ENCODE measurements at places on chromosomes 6 and 20.
A peak's percentile ranks its signal among the peaks of the same experiment; 100 is the strongest.

- H3K36me3 ChIP-seq: no peaks in the 10 kb centered on the region
- no peak within 1 kb of the TSS for H3K27ac ChIP-seq
- peaks cover 13% of the 10 kb centered on the region for H3K4me1 ChIP-seq
- DNase-seq: peak; percentile 74
- peaks cover 22% of the 10 kb centered on the region for H3K27me3 ChIP-seq
Observed at GRCh38 chr20:62804627-62805154, at the start of gene OGFR. TSS of gene OGFR (plus strand) at chr20:62804835. CDS start at chr20:62804860, 25 bp downstream.

GRCh38 chr20:38050686-38051085 is 17.1 kb downstream of the RPRD1B start:
- H3K27ac ChIP-seq: no peak overlapping the region
- DNase-seq: no peak
- peaks cover 15% of the 10 kb centered on the region for H3K4me1 ChIP-seq
- no peaks in the 10 kb centered on the region for H3K36me3 ChIP-seq
- H3K4me3 ChIP-seq: no peak overlapping the region

- peaks cover 45% of the 10 kb centered on the region for H3K4me1 ChIP-seq
- no peaks in the 10 kb centered on the region for H3K27me3 ChIP-seq
- no peak for DNase-seq
- H3K27ac ChIP-seq: no peak overlapping the region
- H3K36me3 ChIP-seq: no peaks in the 10 kb centered on the region
- H3K4me3 ChIP-seq: peak overlapping the region; percentile 93
Observed at GRCh38 chr6:156780962-156781853, 4.0 kb downstream of the ARID1B start.

GRCh38 chr20:1336699-1337367 is 7.9 kb upstream of the SDCBP2 start:
- H3K4me1 ChIP-seq: no peaks in the 10 kb centered on the region
- H3K4me3 ChIP-seq: no peak overlapping the region
- no peaks in the 10 kb centered on the region for H3K36me3 ChIP-seq
- DNase-seq: no peak

DNA sequence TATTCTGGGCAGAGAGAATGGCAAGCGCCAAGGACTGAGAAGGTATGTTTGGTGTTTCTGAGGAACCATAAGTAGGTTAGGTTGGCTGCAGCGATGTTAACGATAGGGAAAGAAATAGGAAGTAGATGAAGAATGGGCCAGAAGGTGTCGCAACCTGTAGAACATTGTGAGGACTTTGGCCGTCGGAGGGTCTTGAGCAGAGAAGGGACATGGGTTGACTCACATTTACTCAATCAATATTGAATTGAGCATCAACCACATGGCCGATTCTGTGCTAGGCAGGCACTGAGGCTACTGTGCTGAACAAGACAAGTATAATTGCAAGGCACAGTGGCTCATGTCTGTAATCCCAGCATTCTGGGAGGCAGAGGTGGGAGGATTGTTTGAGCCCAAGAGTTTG is 26.8 kb upstream of the RPN2 start:
- no peak overlapping the region for H3K4me3 ChIP-seq
- no peak overlapping the region for H3K27ac ChIP-seq
- no peaks in the 10 kb centered on the region for H3K4me1 ChIP-seq

- peak; percentile 55 for DNase-seq
- peaks cover 24% of the 10 kb centered on the region for H3K4me1 ChIP-seq
- H3K27ac ChIP-seq: no peak overlapping the region
- peaks cover 15% of the 10 kb centered on the region for H3K27me3 ChIP-seq
- H3K4me3 ChIP-seq: peak overlapping the region; percentile 85
Observed at GRCh38 chr20:58650181-58650775, 805 bp upstream of the STX16 start.

- H3K4me3 ChIP-seq: no peak overlapping the region
- H3K27me3 ChIP-seq: no peaks in the 10 kb centered on the region
- H3K27ac ChIP-seq: no peak overlapping the region
- H3K4me1 ChIP-seq: peaks cover 9% of the 10 kb centered on the region
- DNase-seq: no peak
Observed at GRCh38 chr6:3385660-3386151, 71.1 kb downstream of the SLC22A23 start.

DNA sequence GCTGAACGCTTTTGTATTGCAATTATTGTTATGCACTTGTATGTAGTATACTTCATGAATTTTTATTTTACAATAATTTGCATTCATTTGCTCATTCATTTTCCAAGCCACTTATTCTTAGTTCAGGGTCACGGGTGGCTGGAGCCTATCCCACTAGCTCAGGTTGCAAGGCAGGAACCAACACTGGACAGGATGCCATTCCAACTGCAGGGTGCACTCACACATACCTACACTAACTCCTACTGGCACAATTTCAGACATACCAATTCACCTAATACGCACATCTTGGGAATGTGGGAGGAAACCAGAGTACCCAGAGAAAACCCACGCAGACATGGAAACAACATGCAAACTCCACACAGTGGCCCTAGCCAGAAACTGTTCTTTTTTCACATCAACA is 61.8 kb downstream of the LMBRD1 start:
- H3K27ac ChIP-seq: no peak overlapping the region
- no peaks in the 10 kb centered on the region for H3K36me3 ChIP-seq
- no peak for DNase-seq

DNA sequence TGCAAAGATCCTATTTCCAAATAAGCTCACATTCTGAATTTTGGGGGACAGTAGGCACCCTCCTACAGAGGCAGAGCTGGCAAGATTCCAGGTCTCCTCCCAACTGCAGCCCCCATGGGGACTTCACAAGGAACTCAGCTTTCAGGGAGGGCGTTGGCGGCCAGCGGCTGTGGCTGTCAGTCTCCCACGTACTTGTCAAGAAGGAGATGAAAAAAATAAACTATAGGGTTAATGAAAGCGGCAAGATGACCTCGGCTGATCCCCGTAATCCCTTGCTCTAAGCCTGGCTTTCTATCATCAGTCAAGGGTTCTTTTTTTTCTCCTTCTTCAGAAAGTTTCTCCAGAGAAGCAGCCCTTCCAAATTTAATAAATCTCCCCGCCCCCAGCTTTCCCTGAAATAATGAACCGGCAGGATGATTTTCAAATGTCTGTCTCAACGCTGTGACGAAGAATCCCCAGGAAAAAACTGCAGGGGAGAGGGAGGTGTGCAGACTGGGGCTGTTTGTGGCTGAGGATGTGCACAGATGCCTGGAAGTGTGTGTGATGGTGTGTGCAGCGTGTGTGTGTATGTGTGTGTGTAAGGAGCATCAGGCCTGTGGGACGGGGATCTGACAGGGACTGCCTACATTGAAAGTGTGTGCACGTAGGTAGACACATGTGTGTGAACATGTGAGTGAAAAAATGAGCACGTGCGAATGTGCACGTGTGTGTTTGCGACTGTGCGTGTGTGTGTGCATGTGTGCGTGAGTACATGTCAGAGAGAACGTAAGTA is 78.7 kb downstream of the SLC2A10 start:
- peaks cover 2% of the 10 kb centered on the region for H3K4me1 ChIP-seq
- peak; percentile 26 for DNase-seq
- H3K4me3 ChIP-seq: no peak overlapping the region
- no peaks in the 10 kb centered on the region for H3K27me3 ChIP-seq

- H3K27ac ChIP-seq: no peak overlapping the region
- peak overlapping the region; percentile 82 for H3K4me3 ChIP-seq
- DNase-seq: peak; percentile 42
- no peaks in the 10 kb centered on the region for H3K27me3 ChIP-seq
- peaks cover 3% of the 10 kb centered on the region for H3K36me3 ChIP-seq
- H3K4me1 ChIP-seq: peaks cover 23% of the 10 kb centered on the region
Observed at GRCh38 chr6:167824591-167825331, 1.9 kb upstream of the AFDN start.

DNA sequence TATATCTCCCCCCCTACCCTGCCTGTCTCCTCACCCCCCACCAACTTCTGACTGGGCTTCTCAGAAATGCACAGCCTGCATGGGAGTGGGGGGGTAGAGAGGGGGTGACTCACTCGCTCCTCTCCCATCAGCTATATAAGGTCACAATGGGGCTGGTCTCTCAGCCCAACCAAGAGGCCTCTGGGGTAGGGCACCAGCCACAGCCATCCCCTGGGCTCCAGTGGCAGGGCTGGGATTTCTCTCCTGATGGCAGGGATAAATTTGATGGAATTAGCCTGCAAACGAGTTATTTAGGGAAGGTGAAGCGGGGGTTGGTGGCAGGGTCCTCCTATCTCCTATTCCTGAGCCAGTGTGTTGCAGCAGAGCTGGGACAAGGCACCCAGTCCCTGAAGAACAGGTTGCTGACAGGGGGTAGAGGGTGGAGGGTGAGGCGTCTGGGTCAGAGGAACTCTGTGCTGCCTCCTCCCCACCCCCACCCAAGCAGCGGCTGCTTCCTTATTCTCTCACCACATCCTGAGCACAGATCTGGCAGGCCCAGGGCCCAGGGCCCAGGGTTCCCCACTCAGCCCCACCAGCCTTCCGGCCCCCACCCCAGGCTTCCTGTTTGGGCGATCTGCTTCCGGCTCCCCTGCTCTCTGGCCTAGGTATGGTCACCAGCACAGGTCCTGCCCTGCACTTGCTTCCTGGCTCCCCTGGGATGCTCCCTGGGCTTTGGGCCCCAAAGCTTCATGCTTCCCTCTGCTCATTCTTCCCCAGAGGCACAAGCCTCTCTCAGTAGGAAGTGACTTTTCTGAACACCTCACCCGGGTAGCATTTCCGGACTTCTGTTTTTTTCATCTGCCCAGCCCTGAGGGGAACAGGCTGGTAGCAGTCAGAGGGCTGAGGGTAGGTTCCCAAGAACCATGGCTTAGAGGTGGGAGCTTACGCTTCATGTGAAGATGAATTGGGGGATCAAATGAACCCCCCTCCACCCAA is 4.0 kb downstream of the PPP1R18 start:
- peak overlapping the region; percentile 78 for H3K27ac ChIP-seq
- no peaks in the 10 kb centered on the region for H3K27me3 ChIP-seq
- peak overlapping the region; percentile 41 for H3K4me3 ChIP-seq
- peaks cover 60% of the 10 kb centered on the region for H3K4me1 ChIP-seq
- DNase-seq: peak; percentile 44

DNA sequence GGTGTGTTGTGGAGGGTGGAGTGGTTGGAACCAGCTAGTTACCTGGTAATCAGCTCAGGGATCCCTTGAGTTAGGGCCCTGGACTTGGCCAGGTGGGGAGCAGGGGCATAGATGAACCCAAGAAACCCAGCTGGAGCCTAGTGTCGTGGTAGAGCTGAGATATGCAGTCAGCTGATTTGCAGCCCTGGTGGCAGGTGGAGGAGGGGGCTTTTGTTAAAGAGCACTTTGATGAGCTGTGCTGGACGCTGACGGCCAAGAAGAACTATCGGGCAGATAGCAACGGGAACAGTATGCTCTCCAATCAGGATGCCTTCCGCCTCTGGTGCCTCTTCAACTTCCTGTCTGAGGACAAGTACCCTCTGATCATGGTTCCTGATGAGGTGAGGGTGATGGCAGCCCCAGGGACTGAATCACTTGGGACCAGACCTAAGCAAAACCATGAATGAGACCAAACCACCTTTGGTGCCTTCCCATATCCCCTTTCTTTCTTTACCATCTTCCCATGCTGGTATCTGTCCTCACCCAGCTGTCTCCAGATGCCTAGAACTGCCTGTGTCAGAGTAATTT is 12.7 kb downstream of the DEF6 start:
- DNase-seq: no peak
- H3K4me3 ChIP-seq: no peak overlapping the region
- peaks cover 5% of the 10 kb centered on the region for H3K4me1 ChIP-seq
- H3K27ac ChIP-seq: no peak overlapping the region
- no peaks in the 10 kb centered on the region for H3K36me3 ChIP-seq

- DNase-seq: no peak
- no peaks in the 10 kb centered on the region for H3K36me3 ChIP-seq
- no peak overlapping the region for H3K4me3 ChIP-seq
Observed at GRCh38 chr20:9195031-9195430, 126.1 kb downstream of the PLCB4 start.

GRCh38 chr6:111487661-111488060 is 4.6 kb upstream of the REV3L start:
- no peak for DNase-seq
- H3K36me3 ChIP-seq: peaks cover 6% of the 10 kb centered on the region
- no peak overlapping the region for H3K4me3 ChIP-seq
- peaks cover 13% of the 10 kb centered on the region for H3K4me1 ChIP-seq

- no peak for DNase-seq
- no peak overlapping the region for H3K27ac ChIP-seq
- no peak overlapping the region for H3K4me3 ChIP-seq
- no peaks in the 10 kb centered on the region for H3K4me1 ChIP-seq
Observed at GRCh38 chr6:40074306-40075055, 140.2 kb upstream of the MOCS1 start.

- no peaks in the 10 kb centered on the region for H3K4me1 ChIP-seq
- DNase-seq: no peak
- no peak overlapping the region for H3K27ac ChIP-seq
- H3K27me3 ChIP-seq: no peaks in the 10 kb centered on the region
- no peak overlapping the region for H3K4me3 ChIP-seq
- no peaks in the 10 kb centered on the region for H3K36me3 ChIP-seq
Observed at GRCh38 chr6:144185133-144185836, 35.0 kb downstream of the STX11 start.

GRCh38 chr6:138246650-138247440 is 28.6 kb upstream of the PBOV1 start:
- H3K4me3 ChIP-seq: no peak overlapping the region
- no peak overlapping the region for H3K27ac ChIP-seq
- no peak for DNase-seq
- H3K27me3 ChIP-seq: no peaks in the 10 kb centered on the region
- H3K36me3 ChIP-seq: no peaks in the 10 kb centered on the region

GRCh38 chr6:138500867-138501446 is 1.7 kb upstream of the NHSL1 start:
- H3K27me3 ChIP-seq: no peaks in the 10 kb centered on the region
- DNase-seq: no peak
- no peaks in the 10 kb centered on the region for H3K36me3 ChIP-seq
- no peak overlapping the region for H3K4me3 ChIP-seq

- H3K4me3 ChIP-seq: no peak overlapping the region
- H3K27me3 ChIP-seq: no peaks in the 10 kb centered on the region
- no peaks in the 10 kb centered on the region for H3K4me1 ChIP-seq
- H3K27ac ChIP-seq: no peak overlapping the region
Observed at GRCh38 chr20:24694727-24695528, 225.5 kb downstream of the SYNDIG1 start.

GRCh38 chr6:157314705-157315321 is 8.5 kb downstream of the TMEM242 start:
- no peak overlapping the region for H3K4me3 ChIP-seq
- no peak overlapping the region for H3K27ac ChIP-seq
- peak; percentile 72 for DNase-seq
- H3K4me1 ChIP-seq: no peaks in the 10 kb centered on the region
- H3K27me3 ChIP-seq: no peaks in the 10 kb centered on the region
- H3K36me3 ChIP-seq: no peaks in the 10 kb centered on the region

DNA sequence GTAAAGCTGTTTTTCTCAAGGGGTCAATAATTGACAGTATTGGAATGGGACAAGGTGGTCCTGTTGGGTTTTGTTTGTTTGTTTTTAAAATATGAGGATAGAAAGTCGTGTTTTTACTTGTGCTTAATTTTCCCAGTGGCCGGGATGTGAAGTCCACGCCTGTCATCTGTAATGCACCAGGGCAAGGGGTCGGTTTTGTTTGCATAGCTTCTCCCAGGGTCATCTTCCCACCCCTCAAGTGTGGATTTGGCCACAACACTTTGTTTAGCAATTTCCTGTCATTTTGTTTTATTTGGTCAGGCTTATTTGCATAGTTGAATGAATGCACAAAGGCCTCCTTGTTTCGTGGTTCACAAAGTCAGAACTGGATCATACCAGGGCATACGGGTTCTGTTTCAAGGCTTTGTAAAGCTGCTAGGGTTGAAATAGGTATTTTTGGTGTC is 29.8 kb downstream of the SYNJ2 start:
- H3K27me3 ChIP-seq: no peaks in the 10 kb centered on the region
- no peak overlapping the region for H3K27ac ChIP-seq
- DNase-seq: no peak
- no peaks in the 10 kb centered on the region for H3K4me1 ChIP-seq
- no peak overlapping the region for H3K4me3 ChIP-seq

Measured in neural progenitor cell (in vitro differentiated cells).